ENCODE measurements at places on chromosomes 7 and 10. TPM values are rescaled to one million over a fixed set of nuclear protein-coding genes. Genes with fewer than 3 reads are reported as not detected.
A peak's percentile ranks its signal among the peaks of the same experiment; 100 is the strongest.

- no peaks in the 10 kb centered on the region for H3K36me3 ChIP-seq
- peaks cover 21% of the 10 kb centered on the region for H3K4me1 ChIP-seq
- no peaks in the 10 kb centered on the region for H3K27me3 ChIP-seq
- peak overlapping the region; percentile 48 for H3K27ac ChIP-seq
- no peak overlapping the region for H3K4me3 ChIP-seq
These were observed 72.6 kb upstream of the NANOS1 start for GRCh38 chr10:118956802-118957442.

The MUC12 gene
- not detected for total RNA-seq

DNA sequence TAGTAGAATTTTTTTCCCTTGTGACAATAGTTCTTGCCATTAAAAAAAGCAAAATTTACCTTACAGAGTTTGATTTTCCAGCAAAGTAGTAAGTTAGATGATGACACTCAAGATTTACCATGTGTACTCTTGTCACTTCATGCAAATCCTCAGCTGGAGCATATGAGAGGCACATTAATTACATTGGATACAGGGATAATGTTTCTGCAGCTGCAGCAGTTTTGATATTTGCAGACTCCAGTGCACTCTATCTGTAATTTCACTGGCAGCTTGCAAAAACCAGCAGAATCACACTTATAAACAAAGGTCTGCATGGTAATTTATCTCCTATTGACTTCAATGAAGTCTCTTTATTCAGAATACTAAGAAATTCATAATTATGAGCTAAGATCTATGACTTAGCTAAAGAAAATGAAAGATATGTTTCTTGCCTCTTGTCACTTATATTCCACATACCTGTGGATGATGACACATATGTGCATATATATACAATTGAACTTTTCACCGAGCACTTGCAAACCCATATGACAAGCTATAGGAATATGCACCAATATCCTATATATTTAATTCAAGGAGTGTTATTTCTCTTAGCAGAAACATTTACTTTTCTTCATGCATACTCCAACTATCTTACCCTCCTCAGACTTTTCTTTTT is 530.6 kb downstream of the PHTF2 start:
- DNase-seq: no peak
- H3K36me3 ChIP-seq: no peaks in the 10 kb centered on the region
- H3K4me3 ChIP-seq: no peak overlapping the region
- no peaks in the 10 kb centered on the region for H3K4me1 ChIP-seq
- H3K27me3 ChIP-seq: no peaks in the 10 kb centered on the region

The SLC18A3 gene
- not detected for total RNA-seq

GRCh38 chr10:79380946-79381721 is 33.9 kb downstream of the PPIF start:
- no peak overlapping the region for H3K4me3 ChIP-seq
- peak overlapping the region; percentile 82 for H3K27ac ChIP-seq
- H3K27me3 ChIP-seq: no peaks in the 10 kb centered on the region
- H3K36me3 ChIP-seq: peaks cover 20% of the 10 kb centered on the region
- peaks cover 11% of the 10 kb centered on the region for H3K4me1 ChIP-seq

GRCh38 chr7:40306596-40306995 is 171.8 kb downstream of the SUGCT start:
- no peaks in the 10 kb centered on the region for H3K27me3 ChIP-seq
- no peak overlapping the region for H3K4me3 ChIP-seq
- no peak overlapping the region for H3K27ac ChIP-seq
- H3K4me1 ChIP-seq: no peaks in the 10 kb centered on the region
- H3K36me3 ChIP-seq: no peaks in the 10 kb centered on the region
- DNase-seq: no peak

- H3K4me1 ChIP-seq: no peaks in the 10 kb centered on the region
- DNase-seq: no peak
- no peaks in the 10 kb centered on the region for H3K27me3 ChIP-seq
- no peak overlapping the region for H3K27ac ChIP-seq
These were observed 165.7 kb upstream of the AHR start for GRCh38 chr7:17132726-17133125.

DNA sequence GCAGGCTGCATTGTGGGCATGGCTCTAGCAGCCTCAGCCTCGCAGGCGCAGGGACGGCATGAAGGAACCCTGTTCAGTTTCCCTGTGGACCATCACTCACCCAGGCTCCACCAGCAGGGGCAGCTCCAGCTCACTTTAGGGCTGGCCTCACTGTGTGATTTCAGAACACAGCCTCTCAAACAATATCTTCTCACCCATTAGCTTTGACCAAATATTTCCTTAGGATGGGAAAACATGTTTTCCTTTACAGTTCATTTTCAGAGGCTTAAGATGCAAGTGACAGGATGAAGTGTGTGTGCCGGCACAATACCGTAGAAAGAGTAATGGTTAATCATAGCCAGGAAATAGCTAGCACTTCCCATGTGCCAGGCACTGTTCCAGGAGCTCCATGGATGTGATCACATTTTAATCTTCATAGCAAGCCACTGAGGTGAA is 58.2 kb downstream of the LANCL2 start:
- DNase-seq: no peak
- H3K4me1 ChIP-seq: no peaks in the 10 kb centered on the region
- no peaks in the 10 kb centered on the region for H3K36me3 ChIP-seq
- no peak overlapping the region for H3K4me3 ChIP-seq

The HOXA9 gene
- not detected for total RNA-seq

DNA sequence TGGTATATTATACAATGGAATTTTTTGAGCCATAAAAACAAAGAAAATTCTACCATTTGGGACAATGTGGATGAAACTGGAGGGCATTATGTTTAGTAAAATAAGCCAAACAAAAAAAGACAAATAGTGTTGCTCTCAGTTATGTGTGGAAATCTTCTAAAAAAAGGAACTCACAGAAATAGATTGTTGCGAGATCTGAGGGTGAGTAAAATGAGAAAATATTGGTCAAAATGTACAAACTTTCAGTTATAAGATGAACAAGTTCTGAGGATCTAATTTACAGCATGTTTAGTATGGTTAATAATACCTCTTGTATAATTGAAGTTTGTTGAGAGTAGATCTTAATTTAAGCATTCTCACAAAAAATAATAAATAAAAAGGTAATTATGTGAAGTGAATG is 291.2 kb downstream of the KIF20B start:
- H3K36me3 ChIP-seq: no peaks in the 10 kb centered on the region
- no peak overlapping the region for H3K4me3 ChIP-seq
- H3K27me3 ChIP-seq: no peaks in the 10 kb centered on the region
- DNase-seq: no peak
- no peak overlapping the region for H3K27ac ChIP-seq

The LIPJ gene
- total RNA-seq: not detected

GRCh38 chr7:139084709-139085108 is 24.8 kb downstream of the ZC3HAV1 start:
- no peaks in the 10 kb centered on the region for H3K27me3 ChIP-seq
- no peak overlapping the region for H3K4me3 ChIP-seq
- H3K27ac ChIP-seq: no peak overlapping the region
- no peak for DNase-seq
- H3K4me1 ChIP-seq: peaks cover 10% of the 10 kb centered on the region

The DPP6 gene
- total RNA-seq: 0.16 TPM

The LRRN3 gene
- 2.3 TPM for total RNA-seq

GRCh38 chr7:121305109-121305508 is 23.7 kb upstream of the WNT16 start:
- no peak for DNase-seq
- no peaks in the 10 kb centered on the region for H3K4me1 ChIP-seq
- H3K36me3 ChIP-seq: no peaks in the 10 kb centered on the region

- no peak overlapping the region for H3K27ac ChIP-seq
- peaks cover 3% of the 10 kb centered on the region for H3K36me3 ChIP-seq
- no peaks in the 10 kb centered on the region for H3K27me3 ChIP-seq
- H3K4me1 ChIP-seq: peaks cover 16% of the 10 kb centered on the region
These were observed 235.4 kb downstream of the KIAA1217 start for GRCh38 chr10:24444337-24444736.

GRCh38 chr7:126016722-126017121 is 1087.1 kb upstream of the POT1 start:
- no peaks in the 10 kb centered on the region for H3K27me3 ChIP-seq
- no peak overlapping the region for H3K4me3 ChIP-seq
- H3K36me3 ChIP-seq: no peaks in the 10 kb centered on the region
- H3K27ac ChIP-seq: no peak overlapping the region
- no peaks in the 10 kb centered on the region for H3K4me1 ChIP-seq
- no peak for DNase-seq

GRCh38 chr10:29434111-29434510 is 145.2 kb downstream of the LYZL1 start:
- H3K27me3 ChIP-seq: no peaks in the 10 kb centered on the region
- no peaks in the 10 kb centered on the region for H3K36me3 ChIP-seq
- DNase-seq: no peak
- peaks cover 5% of the 10 kb centered on the region for H3K4me1 ChIP-seq

DNA sequence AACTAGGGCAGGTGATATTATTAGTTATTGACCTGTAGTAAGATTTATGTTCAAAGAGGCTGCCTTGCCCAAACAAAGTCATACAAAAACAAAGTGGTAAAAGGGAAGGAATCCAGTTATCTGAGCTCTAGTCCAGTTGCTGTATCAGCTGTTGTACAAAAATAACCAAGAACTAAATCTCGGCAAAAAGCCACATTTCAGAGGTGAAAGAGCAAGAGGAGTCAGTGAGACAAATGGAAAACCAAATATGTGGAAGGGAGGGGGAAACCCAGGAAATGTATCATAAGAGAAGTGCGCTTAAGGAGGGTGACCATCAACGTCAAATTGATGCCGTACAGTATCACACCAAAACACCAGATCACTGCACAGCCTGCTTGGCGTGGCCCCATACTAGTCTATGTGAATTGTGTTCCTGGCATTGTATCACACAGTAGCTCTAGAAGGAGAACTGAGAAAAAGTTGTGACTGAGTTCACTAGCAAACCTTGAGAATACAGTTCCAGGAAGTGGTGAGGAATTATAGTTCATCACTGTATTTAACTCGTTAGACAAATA is 6.4 kb downstream of the AGBL3 start:
- no peaks in the 10 kb centered on the region for H3K27me3 ChIP-seq
- no peak overlapping the region for H3K4me3 ChIP-seq
- no peak for DNase-seq
- no peak overlapping the region for H3K27ac ChIP-seq
- H3K4me1 ChIP-seq: peaks cover 19% of the 10 kb centered on the region

The C10orf88 gene
- 5.7 TPM for total RNA-seq

GRCh38 chr7:86790383-86790782 is 146.7 kb downstream of the GRM3 start:
- no peaks in the 10 kb centered on the region for H3K36me3 ChIP-seq
- no peak for DNase-seq
- no peaks in the 10 kb centered on the region for H3K4me1 ChIP-seq

The ACHE gene
- total RNA-seq: 0.44 TPM

The NKX2-3 gene
- not detected for total RNA-seq

The ENTPD7 gene
- total RNA-seq: 3.6 TPM

DNA sequence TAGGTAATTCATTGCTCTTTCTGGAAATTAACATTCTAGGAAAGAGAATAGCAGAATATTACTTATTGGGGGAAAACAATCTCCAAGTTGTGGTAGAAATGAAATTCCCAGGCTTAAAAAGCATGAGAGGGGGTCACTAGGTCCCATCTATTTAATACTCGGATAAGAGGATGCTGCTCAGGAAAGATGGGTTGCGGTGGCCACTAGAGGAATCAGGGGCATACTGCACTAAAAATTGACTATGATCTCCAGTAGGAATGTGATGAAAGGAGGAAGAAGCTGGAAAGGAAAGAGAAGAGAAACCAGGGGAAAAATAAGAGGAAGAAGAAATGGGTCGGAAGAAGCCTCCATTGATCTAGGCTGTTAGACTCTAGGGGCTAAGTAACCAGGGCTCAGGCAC is 192.8 kb downstream of the GPAM start:
- no peaks in the 10 kb centered on the region for H3K4me1 ChIP-seq
- H3K27me3 ChIP-seq: no peaks in the 10 kb centered on the region
- no peak for DNase-seq

GRCh38 chr7:11970132-11970531 is 138.1 kb upstream of the THSD7A start:
- H3K4me3 ChIP-seq: no peak overlapping the region
- no peak overlapping the region for H3K27ac ChIP-seq
- H3K27me3 ChIP-seq: no peaks in the 10 kb centered on the region
- H3K36me3 ChIP-seq: no peaks in the 10 kb centered on the region

- peaks cover 26% of the 10 kb centered on the region for H3K4me1 ChIP-seq
- H3K4me3 ChIP-seq: no peak overlapping the region
- H3K27me3 ChIP-seq: no peaks in the 10 kb centered on the region
- peaks cover 78% of the 10 kb centered on the region for H3K36me3 ChIP-seq
These were observed 46.9 kb upstream of the TRIM8 start for GRCh38 chr10:102597131-102597991.

The ADCY1 gene
- 3.0 TPM for total RNA-seq

The COBL gene
- 123 TPM for total RNA-seq

- no peak overlapping the region for H3K4me3 ChIP-seq
- no peak for DNase-seq
These were observed 3.7 kb downstream of the SND1 start for GRCh38 chr7:127655720-127656119.

GRCh38 chr7:151454305-151454704 is 14.4 kb upstream of the CRYGN start:
- H3K27me3 ChIP-seq: no peaks in the 10 kb centered on the region
- H3K4me3 ChIP-seq: no peak overlapping the region
- DNase-seq: no peak
- H3K36me3 ChIP-seq: no peaks in the 10 kb centered on the region

The SHTN1 gene
- total RNA-seq: 4.4 TPM

DNA sequence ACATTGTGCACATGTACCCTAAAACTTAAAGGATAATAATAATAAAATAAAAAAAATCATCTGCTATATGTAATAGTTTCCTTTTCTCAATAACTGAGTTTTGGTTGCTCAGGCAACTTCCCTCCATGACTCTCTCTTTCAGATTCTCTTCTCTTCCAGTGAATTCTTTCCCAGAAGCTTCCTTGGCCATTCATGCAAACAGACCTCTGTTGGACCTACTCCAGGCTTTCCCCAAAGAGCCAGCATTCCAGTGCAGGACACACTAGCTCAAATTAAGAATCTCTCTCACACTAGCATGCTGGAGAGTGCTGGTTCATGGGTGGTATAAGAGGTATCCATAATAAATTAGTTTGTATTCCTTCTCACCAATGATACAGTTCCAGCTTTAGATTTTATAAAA is 31.0 kb upstream of the ZEB1 start:
- no peak for DNase-seq
- H3K36me3 ChIP-seq: no peaks in the 10 kb centered on the region
- H3K27ac ChIP-seq: no peak overlapping the region
- H3K4me3 ChIP-seq: no peak overlapping the region
- H3K27me3 ChIP-seq: no peaks in the 10 kb centered on the region

- no peaks in the 10 kb centered on the region for H3K36me3 ChIP-seq
- H3K4me3 ChIP-seq: no peak overlapping the region
- H3K27ac ChIP-seq: no peak overlapping the region
These were observed 86.7 kb downstream of the ARHGAP22 start for GRCh38 chr10:48517911-48518811.

GRCh38 chr7:1959305-1959704 is 273.4 kb downstream of the MAD1L1 start:
- DNase-seq: no peak
- H3K27me3 ChIP-seq: no peaks in the 10 kb centered on the region
